ENCODE measurements at places on chromosomes 3 and 15.

DNA sequence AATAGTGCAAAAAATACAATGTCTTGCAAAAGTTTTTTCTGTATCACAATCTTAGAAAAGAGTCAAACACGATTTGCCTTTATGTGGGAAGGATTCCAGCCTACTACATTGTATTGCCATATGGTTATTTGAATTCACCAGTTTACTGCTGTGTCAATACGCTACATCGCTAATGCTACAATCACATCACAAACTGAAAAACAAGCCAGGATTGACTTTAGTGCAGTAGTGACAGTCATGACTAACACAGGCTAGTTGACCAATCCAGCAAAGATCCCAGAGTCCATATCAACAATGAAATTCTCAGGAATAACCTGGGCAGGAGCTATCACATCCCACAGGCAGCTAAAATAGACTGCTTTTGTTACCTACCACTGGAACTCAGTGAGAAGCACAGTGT is 67.0 kb downstream of the IL12A start:
- no peak for DNase-seq

GRCh38 chr15:34620814-34621213 is 37.4 kb upstream of the GOLGA8B start:
- DNase-seq = no peak

DNA sequence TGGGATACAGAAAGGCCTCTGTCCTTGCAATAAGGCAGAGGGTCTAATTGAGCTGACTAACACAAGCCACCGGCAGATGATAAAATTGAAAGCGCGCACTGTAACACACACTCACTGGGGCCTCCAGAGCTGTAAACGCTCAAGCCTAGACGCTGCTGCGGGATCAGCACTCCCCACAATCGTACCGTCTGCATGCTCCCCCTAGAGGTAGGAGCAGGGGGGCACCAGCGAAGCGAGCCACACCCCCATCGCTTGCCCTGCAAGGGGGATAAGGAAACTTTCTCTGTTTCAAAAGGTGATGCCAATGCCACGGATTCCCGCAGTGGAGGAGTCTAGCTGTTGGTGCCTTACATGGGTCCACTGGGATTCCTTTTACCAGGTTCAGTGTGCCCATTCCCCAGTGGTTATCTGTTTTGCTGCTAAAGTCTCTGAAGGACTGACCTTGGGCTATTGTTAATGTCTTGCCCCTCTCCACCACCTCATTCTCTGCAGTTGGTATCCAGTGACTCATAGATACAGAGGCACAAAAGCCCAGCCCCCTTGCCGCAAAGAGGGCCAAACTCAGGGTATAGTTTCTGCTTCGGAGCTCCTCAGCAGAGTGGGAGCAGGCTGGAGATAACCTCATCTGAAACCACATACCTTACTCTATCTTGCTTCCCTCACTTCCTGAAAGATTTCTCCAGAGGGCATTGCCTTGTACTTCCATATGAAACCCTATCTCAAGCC is 139.3 kb upstream of the KBTBD8 start:
- no peak for DNase-seq

- no peak for DNase-seq
Measured at GRCh38 chr15:75810874-75811498, 32.3 kb upstream of the UBE2Q2 start.

GRCh38 chr3:183533412-183534132 is 21.9 kb downstream of the KLHL6 start:
- DNase-seq = no peak

GRCh38 chr3:191290311-191291025 is 38.7 kb upstream of the CCDC50 start:
- no peak for DNase-seq
